ENCODE measurements at places on chromosomes 1 and 21.

- no peak for DNase-seq
Observed at GRCh38 chr1:226078374-226078773, 15.9 kb downstream of the H3-3A start.

GRCh38 chr1:209999005-209999404 lies 61.0 kb downstream of the SYT14 start:
- DNase-seq: no peak

DNA sequence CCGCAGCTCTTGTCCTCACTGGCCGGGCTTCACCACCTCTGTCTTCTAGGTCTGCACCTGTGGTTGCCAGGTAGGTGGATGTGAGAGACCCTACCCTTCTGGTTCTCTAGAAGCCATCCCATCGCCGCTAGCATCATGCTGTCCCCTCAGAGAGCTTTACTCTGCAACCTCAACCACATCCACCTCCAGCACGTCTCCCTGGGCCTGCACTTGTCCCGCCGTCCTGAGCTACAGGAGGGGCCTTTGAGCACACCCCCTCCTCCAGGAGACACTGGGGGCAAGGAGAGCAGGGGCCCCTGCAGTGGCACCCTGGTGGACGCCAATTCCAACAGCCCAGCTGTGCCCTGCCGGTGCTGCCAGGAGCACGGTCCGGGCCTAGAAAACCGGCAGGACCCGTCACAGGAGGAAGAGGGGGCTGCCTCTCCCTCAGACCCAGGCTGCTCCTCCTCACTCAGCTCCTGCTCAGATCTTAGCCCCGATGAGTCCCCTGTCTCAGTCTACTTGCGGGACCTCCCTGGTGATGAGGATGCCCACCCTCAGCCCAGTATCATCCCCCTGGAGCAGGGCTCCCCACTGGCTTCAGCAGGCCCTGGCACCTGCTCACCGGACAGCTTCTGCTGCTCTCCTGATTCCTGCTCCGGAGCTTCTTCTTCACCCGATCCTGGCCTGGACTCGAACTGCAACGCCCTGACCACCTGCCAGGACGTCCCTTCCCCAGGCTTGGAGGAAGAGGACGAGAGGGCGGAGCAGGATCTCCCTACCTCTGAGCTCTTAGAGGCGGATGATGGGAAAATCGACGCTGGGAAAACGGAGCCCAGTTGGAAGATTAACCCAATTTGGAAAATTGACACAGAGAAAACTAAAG lies 1.2 kb downstream of the RUSC1 start:
- DNase-seq: no peak

- peak; percentile 91 for DNase-seq
Observed at GRCh38 chr1:238589843-238590435, 699.2 kb upstream of the ZP4 start.

- no peak for DNase-seq
Observed at GRCh38 chr1:245704341-245704740, 549.6 kb downstream of the KIF26B start.
